Stimulated activated CD4-positive, alpha-beta T cell treated with anti-CD3 and anti-CD28 coated beads, Interleukin-2, amount 100 ng/mL, for 4 hours (primary cell): ENCODE measurements at places on chromosomes 16 and 17.

DNA sequence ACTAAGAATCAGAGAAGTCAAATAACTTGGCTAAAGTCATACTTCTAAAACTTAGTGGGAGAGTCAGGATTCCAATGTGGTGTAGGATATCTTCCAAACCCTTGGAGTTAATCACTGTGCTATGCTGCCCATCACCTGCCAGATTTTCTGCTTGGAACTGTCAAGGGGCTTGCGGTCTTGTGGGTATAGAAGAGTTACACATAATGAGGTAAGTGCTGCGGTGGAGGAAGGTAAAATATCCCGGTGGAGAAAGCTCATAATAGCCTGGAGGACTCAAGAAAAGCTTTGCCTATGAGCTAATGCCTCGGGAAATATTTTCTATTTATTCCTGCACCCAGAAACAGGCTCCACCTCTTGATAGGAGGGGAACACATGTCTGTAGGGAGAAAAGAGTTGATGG, 195.6 kb downstream of the UTP18 start:
- DNase-seq, result no peak

DNA sequence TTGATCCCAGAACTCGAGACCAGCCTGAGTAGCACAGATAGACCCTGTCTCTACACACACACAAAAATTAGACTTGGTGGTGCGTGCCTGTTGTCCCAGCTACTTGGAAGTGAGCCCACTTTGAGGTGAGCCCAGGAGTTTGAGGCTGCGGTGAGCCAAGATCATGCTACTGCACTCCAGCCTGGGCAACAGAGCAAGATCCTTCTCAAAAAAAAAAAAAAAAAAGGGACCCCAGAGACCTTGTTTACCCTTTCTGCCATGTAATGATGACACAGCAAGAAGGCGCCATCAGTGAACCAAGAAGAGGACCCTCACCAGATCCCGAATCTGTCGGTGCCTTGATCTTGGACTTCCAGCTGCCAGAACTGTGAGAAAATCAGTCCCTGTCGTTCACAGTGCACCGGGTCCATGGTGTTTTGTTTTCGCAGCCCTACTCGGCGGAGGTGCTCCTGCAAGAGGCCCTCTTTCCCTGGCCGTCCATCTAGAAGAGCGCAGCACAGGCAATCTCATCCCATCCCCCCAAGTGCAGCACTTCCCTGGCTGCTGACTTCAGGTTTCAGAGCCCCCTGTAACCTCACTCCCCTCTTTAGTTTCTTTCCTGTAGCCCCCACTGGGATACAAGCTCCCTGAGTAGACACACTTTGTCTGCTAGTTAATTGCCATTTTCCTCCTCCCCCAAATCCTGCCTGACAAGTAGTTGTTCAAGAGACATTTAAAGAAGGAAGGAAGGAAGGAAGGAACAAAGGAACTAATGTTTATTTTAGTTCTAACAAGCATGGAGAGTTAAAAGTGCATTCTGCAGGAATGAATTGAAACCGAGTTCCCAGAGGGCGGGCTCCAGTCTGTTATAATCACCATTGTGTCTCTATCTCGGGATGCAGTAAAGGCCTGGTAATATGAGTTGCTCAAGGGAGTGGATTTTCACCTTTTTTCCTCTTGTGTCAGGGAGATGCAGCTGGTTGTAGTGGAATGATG, 115.3 kb downstream of the SNX29 start:
- no peak for DNase-seq

DNA sequence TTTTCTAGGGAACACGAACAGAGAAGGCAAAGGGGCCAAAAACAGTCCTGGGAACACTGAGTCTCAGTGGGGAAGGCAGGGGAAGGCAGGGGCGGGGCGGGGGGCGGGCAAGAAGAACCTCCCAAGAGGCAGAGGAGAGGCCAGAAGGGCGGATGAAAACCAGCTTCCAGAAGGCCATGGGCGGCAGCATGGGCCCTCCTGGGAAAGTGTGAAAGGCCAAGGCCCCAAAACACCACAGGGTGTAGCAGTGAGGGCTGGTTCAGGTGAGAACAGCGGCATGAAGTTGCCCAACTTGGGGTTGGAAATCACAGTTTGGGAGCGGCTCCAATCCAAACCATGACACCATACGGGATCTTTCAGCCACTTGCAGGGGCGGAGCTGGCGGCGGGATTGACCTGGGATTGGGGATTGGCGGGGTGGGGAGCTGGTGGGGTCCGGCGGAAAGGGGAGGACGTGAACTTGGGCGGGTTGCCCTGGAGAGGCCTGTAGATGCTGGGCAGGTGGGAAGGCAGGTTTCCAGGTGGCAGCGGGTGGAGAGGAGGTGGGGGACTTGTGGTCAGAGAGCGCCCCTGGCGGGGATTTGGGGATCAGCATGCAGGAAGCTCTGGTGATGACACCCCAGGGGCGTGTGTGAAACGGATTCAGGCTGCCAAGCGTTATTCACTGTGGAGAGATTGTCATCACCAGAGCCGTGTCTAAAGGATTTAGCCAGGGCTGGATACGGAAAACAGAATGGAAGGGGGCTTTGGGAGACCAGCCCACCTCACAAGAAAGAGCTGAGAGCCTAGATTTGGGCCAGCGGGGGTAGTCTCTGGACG, 80.9 kb downstream of the ARHGAP23 start:
- DNase-seq, result peak; percentile 60

DNA sequence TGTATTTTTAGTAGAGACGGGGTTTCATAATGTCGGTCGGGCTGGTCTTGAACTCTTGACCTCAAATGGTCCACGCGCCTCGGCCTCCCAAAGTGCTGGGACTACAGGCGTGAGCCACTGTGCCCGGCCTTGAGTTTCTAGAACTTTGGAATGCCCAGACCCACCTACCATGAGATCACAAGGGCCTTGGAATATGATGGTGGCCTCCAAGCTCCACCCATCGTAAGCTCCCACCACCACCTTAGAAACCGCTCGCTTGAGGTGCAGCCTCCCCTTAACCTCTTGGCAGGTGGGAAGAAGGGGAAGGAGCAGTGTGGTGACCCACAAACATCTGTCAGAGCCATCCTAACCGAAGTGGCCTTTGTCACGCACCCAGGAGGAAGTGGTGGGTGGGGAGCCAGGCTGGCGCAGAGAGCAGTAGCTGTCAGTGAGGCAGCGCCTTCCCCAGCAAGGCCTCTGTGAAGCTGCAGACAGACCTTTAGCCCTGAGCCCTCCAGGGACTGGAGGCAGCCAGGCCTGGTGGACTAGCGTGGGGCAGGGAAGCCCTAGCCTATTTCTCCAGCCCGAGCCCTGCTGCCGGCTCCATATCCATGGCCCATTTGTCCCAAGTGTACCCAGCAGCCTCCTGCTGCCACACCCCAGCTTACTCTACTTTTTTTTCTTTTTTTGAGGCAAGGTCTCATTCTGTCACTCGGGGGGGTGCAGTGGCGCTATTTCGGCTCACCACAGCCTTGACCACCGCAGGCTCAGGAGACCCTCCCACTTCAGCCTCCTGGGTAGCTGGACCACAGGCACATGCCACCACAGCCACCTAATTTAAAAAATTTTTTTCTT, 13.1 kb upstream of the SEPHS2 start:
- DNase-seq, result peak; percentile 75
